ENCODE measurements at places on chromosomes 6 and 20. TPM values are rescaled to one million over a fixed set of nuclear protein-coding genes. Genes with fewer than 3 reads are reported as not detected.

The RAMACL gene
- total RNA-seq: 0.17 TPM

DNA sequence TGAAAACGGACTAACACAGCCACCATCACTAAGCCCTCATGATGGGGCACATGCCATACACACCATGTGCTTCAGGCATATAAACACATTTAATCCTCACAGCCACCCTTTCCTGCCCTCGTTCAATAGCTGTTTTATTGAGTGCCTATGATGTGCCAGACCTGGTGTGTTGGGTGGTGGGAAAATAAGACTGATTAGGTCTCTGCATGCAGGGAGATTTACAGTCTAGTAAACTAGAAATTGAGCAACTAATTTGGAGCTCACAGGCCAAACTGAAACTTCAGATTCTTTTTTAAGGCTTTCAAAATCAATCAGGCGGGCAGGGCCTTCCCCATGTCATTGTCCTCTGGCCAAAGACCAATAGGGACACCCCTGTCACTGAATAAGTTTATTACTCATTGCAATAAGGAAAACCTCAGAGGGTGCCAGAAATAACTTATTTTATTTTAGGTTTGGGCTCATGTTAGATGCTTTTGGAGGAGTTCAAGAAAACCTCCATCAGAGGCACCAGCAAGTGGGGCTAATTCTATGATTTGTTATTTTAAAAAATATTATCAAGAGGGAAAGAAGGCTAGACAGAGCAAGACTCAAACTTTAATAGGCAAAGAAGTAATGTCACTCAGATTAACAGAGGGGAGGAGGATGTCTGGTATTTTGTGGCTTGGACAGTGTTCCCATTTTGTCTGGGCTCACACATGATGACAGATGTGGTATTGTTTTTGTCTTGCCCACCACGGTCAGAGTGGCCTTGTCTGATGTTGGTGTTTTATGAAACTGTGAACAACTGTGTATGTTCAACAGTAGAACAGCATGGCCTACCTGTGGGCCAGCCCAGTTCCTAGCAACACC, 12.0 kb downstream of the ZFP64 start:
- no peak for DNase-seq

DNA sequence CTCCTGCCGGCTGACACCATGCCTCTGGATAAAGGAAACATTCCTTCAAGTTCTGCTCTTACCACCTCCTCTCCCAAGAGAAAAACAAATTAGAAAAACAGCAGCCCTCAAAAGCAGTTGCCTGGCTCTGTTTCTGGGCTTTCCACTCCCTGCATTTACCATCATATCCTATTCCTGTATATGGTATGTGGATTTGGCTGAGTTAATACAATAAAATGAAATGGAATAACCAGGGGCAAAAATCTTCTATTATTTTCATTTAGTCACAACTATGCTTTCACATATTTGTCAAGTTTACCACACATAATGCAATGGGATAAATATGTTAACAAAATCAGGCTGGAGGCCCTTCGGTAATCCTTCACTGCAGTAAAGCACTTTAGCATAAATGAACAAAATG, 34.3 kb downstream of the COL12A1 start:
- no peak for DNase-seq

The SLC22A1 gene
- 0.60 TPM for total RNA-seq

The CNR1 gene
- not detected for total RNA-seq

The MOCS3 gene
- 6.7 TPM for total RNA-seq

DNA sequence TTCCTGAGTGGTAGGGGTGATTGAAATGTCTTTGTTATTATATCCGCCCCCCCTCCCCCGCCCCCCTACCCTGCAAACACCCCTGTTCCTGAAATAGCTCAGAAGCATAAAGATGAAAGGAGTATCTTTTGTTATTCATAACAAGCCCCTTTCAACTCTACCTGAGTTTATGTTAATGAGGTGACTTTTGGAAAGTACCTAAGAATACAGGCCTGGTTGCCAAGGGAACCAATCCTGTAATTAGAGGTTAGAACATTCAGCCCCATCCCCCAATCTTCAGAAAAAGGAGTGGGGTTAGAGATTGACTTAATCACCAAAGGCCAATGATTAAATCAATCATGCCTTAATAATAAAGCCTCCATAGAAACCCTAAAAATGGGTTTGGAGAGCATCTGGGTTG, 979.2 kb upstream of the GJE1 start:
- no peak for DNase-seq

- peak; percentile 4 for DNase-seq
These were observed 12.4 kb downstream of the ADGRF5 start for GRCh38 chr6:46909371-46909770.

DNA sequence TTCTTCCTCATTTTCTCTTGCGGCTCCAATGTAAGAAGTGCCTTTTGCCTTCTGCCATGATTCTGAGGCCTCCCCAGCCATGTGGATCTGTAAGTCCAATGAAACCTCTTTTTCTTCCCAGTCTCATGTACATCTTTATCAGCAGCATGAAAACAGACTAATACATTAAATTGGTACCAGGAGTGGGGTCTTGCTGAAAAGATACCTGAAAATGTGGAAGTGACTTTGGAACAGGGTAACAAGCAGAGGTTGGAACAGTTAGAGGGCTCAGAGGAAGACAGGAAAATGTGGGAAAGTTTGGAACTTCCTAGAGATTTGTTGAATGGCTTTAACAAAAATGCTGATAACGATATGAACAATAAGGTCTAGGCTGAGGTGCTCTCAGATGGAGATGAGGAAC, 316.7 kb upstream of the HS3ST5 start:
- no peak for DNase-seq

DNA sequence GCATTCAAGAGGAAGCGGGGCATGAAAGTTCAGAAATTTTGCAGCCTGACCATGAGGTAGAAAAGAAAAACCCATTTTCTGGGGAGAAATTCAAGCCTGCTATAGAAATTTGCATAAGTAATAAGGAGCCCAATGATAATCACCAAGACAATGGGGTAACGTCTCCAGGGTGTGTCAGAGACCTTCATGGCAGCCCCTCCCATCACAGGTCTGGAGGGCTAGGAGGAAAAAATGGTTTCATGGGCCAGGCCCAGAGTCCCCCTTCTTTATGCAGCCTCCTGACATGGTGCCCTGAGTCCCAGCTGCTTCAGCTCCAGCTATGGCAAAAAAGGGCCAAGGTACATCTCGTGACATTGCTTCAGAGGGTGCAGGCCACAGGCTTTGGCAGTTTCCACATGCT, 618.5 kb downstream of the EYS start:
- no peak for DNase-seq

DNA sequence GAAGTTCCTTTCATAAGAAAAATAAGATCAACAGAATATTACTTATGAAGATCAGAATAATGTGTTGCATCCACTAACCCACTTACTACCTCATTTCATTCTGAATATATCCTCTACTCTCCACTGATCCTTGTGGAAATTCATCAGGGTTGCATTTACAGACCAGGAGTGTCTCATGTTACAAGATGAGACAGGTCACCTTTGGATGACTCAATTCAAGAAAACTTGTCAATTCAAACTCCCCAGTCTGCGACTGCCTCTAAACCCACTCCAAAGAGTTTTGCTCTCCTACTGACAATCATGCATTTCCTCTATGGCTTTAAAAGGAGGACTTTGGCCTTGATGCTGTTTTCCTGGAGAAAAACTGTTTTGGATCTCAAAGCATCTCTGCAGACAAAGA, 68.4 kb downstream of the ID4 start:
- DNase-seq: peak; percentile 66

Data from foreskin keratinocyte (primary cell).